MCF 10A (cell line): ENCODE measurements at places on chromosomes 4 and X. TPM values are rescaled to one million over a fixed set of nuclear protein-coding genes. Genes with fewer than 3 reads are reported as not detected.
A peak's percentile ranks its signal among the peaks of the same experiment; 100 is the strongest.

- no peak for DNase-seq
- H3K36me3 ChIP-seq = peaks cover 21% of the 10 kb centered on the region
- H3K4me1 ChIP-seq = peaks cover 18% of the 10 kb centered on the region
Observed at GRCh38 chr4:76206222-76206942, 7.2 kb downstream of the SCARB2 start.

DNA sequence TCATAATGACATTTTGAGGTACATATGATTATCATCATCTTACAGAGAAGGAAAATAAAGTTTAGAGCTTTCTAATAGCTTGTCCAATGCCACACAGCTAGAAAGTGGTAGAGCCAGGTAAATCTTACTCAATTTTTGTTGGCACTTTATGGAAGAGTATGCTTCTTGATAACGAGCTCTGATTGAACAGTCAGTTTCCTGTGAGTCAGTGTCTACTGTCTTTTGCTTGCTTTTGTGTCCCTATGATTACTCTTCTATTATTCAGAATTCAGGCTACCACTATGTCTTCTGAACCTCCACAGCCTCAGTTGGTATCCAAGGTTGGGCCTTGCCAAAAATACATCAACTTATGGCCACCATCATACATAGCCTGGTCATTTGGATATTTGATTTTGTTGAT, 2.6 kb downstream of the FAAH2 start:
- no peak overlapping the region for H3K27ac ChIP-seq
- peak; percentile 3 for DNase-seq
- H3K36me3 ChIP-seq = no peaks in the 10 kb centered on the region
- peaks cover 16% of the 10 kb centered on the region for H3K4me1 ChIP-seq

DNA sequence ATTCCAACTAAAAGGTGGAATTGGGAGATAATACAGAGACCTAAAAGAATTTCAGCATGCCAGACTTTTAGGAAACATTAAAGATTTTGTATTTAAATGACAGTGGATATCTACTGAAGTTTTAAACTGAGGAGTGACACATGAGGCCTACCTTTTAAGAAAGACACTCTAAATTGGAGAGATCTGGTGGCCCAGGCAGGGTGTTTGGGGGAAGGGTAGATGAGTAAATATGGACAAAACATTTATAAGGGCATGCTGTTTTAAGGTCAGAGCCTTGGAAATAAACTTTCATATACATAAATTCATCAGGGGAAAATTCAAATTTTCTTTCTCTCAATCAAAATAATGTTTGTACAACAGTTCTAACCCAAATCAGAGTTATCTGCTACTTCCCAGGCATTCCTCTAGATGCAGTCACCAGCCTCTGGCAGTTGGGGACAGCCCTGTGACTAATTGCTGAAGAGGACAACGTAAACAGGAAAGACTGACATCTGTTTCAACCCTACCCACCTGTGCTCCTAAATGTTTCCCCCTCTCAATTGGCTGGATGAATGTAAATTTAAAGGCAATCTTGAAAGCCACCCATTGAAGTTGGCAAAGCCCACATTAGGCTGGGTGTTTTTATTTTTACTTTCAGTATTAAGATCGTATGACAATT, 1646.9 kb upstream of the ADGRL3 start:
- H3K36me3 ChIP-seq = no peaks in the 10 kb centered on the region
- H3K27ac ChIP-seq = peak overlapping the region; percentile 91
- no peaks in the 10 kb centered on the region for H3K27me3 ChIP-seq
- peak; percentile 47 for DNase-seq
- peaks cover 7% of the 10 kb centered on the region for H3K4me1 ChIP-seq
- peak overlapping the region; percentile 70 for H3K4me3 ChIP-seq

DNA sequence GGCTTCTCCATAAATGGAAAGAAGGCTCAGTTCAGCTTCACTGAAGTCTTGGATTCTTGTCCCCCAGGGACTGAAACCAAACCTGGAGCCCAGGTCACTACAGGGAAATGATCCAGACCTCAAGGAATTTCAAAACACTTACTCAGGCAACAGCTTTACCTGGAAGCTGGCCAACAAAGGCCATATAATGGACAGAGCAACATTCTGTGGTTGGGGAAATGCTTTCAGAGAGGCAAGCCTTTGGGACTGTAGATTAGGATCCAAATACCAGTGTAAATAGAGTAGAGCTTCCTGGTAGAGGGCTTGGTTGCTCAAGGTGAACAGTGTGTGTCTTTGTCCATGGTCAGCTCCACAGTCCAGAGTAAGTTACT, 57.0 kb upstream of the PROM1 start:
- H3K27me3 ChIP-seq = no peaks in the 10 kb centered on the region
- no peak overlapping the region for H3K4me3 ChIP-seq
- H3K4me1 ChIP-seq = peaks cover 24% of the 10 kb centered on the region
- peak; percentile 97 for DNase-seq
- no peaks in the 10 kb centered on the region for H3K36me3 ChIP-seq
- peak overlapping the region; percentile 73 for H3K27ac ChIP-seq

DNA sequence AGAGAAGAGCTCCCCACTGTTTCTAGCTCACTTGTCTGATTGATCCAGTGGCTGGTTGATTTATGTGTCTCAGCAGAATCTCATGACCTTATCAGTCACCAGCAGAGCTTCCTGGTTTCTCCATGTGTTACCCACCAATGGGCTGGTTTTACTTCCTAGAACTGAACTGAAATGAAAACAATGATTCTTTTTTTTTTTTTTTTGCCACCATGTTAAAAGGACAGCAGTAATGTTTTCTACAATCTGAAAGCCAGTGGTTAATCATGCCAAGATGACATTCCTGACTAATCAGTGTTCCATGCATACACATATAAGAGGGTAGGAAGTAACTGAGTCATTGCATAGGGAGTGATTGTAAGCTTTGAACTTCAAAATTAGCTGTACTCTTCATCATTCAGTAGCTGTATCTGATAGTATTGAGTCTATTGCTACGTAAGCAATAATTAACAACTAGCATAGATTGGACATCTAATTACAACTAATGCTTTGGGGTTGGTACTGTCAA, 67.7 kb downstream of the SLC4A4 start:
- no peak overlapping the region for H3K4me3 ChIP-seq
- H3K36me3 ChIP-seq = no peaks in the 10 kb centered on the region
- H3K27me3 ChIP-seq = no peaks in the 10 kb centered on the region
- no peaks in the 10 kb centered on the region for H3K4me1 ChIP-seq

GRCh38 chrX:122890729-122891128, 293.3 kb upstream of the GRIA3 start:
- no peak overlapping the region for H3K4me3 ChIP-seq
- H3K27me3 ChIP-seq = no peaks in the 10 kb centered on the region
- H3K36me3 ChIP-seq = no peaks in the 10 kb centered on the region
- no peak for DNase-seq
- H3K4me1 ChIP-seq = no peaks in the 10 kb centered on the region

- H3K4me3 ChIP-seq = no peak overlapping the region
- H3K27ac ChIP-seq = no peak overlapping the region
- peaks cover 7% of the 10 kb centered on the region for H3K4me1 ChIP-seq
Observed at GRCh38 chr4:91963486-91963885, 340.3 kb upstream of the GRID2 start.

GRCh38 chr4:55356991-55357461, 11.0 kb downstream of the SRD5A3 start:
- peaks cover 9% of the 10 kb centered on the region for H3K36me3 ChIP-seq
- H3K27ac ChIP-seq = peak overlapping the region; percentile 24
- peaks cover 44% of the 10 kb centered on the region for H3K4me1 ChIP-seq
- DNase-seq = peak; percentile 64

GRCh38 chr4:113336556-113336955, 287.1 kb downstream of the ANK2 start:
- DNase-seq = no peak
- peaks cover 4% of the 10 kb centered on the region for H3K4me1 ChIP-seq
- H3K36me3 ChIP-seq = no peaks in the 10 kb centered on the region
- H3K4me3 ChIP-seq = no peak overlapping the region

- H3K27ac ChIP-seq = peak overlapping the region; percentile 97
- peak overlapping the region; percentile 93 for H3K4me3 ChIP-seq
- no peaks in the 10 kb centered on the region for H3K27me3 ChIP-seq
- H3K4me1 ChIP-seq = peaks cover 33% of the 10 kb centered on the region
- DNase-seq = no peak
Observed at GRCh38 chr4:168833881-168834280, 176.2 kb downstream of the CBR4 start.

- peaks cover 32% of the 10 kb centered on the region for H3K27me3 ChIP-seq
- H3K27ac ChIP-seq = no peak within 1 kb of the TSS
- H3K36me3 ChIP-seq = no peaks in the 10 kb centered on the region
- DNase-seq = no peak
- H3K4me3 ChIP-seq = peak within 1 kb of the TSS; percentile 62
Observed at GRCh38 chrX:50813843-50814661, at the start of gene SHROOM4. SHROOM4 (minus strand) TSS chrX:50814194; CDS start chrX:50814018, 176 bp downstream.

GRCh38 chrX:53256446-53257041, 24.8 kb downstream of the IQSEC2 start:
- peaks cover 7% of the 10 kb centered on the region for H3K4me1 ChIP-seq
- peaks cover 11% of the 10 kb centered on the region for H3K36me3 ChIP-seq
- H3K27ac ChIP-seq = no peak overlapping the region
- no peak overlapping the region for H3K4me3 ChIP-seq
- peaks cover 52% of the 10 kb centered on the region for H3K27me3 ChIP-seq

DNA sequence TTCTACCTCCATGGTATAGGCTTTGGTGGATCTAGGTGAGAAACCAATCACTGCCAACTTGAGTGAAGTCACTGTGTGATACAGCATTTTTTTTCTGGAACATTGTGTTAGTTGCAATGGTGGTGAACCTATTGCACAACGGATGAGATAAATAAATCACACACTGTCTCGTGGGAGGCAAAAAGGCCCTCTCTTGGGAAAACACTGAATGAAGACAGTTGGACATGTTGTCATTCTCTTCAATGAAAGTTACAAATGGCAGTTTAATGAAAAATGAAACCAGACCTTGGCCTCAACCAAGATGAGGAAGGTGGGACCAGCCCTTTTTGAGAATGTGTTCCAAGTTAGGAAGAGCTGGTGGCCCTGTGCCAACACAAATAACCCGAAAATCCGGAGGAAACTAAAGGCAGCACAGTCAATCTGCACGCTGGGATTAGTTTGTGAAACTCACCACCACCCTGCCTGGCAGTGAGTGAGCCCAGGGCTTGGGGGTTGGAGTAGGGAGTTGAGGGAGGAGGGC, 5.4 kb upstream of the ADGRG2 start:
- H3K27me3 ChIP-seq = no peaks in the 10 kb centered on the region
- peak overlapping the region; percentile 16 for H3K4me3 ChIP-seq
- H3K36me3 ChIP-seq = no peaks in the 10 kb centered on the region
- peaks cover 19% of the 10 kb centered on the region for H3K4me1 ChIP-seq
- peak overlapping the region; percentile 80 for H3K27ac ChIP-seq

DNA sequence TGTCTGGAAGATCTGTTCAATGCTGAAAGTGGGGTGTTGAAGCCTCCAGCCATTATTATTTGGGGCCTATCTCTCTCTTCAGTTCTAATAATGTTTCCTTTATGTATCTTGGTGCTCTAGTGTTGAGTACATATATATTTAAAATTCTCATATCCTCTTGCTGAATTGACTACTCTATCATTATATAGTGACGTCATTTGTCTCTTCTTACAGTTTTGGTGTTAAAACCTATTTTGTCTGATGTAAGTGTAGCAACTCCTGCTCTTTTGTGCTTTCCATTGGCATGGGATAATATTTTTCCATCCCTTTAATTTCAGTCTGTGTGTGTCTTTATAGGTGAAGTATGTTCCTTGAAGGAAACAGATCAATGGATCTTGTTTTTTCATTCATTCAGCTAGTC, 446.0 kb downstream of the FAM47A start:
- DNase-seq = no peak
- no peaks in the 10 kb centered on the region for H3K4me1 ChIP-seq
- no peak overlapping the region for H3K27ac ChIP-seq
- no peaks in the 10 kb centered on the region for H3K36me3 ChIP-seq

DNA sequence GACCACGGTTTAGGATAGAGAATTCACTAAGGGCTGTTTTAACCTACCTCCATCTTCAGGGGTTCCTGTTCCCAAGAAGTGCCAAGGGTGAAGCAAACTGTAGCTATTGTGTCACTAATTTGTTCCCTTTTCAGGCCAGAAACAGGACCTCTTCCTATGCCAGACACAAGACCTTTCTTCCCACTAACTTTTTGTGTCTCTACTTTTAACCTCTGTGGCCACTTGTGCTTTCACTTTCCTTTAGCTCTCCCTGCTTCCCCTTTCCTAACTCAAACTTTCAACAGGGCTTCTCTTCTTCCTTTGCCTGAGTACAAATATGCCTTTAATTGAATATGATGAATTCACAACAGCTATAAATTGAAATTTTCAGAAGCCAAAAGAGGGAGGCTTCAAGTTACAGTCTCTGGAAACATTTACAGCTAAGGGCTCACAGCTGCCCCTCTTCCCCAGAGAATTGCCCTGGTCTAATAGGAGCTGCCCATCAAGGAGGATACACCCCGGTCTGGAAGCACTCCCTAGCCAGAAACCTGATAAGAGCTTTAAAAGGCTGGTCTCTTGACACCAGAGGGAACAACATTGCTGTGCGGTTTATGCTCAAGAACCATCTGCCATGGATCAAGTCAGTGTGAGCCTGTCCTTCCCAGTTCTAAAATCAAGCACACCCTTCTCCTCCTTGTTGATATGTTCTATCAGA, 61.7 kb upstream of the PLS3 start:
- no peak for DNase-seq
- no peaks in the 10 kb centered on the region for H3K4me1 ChIP-seq
- no peak overlapping the region for H3K4me3 ChIP-seq
- no peaks in the 10 kb centered on the region for H3K36me3 ChIP-seq

DNA sequence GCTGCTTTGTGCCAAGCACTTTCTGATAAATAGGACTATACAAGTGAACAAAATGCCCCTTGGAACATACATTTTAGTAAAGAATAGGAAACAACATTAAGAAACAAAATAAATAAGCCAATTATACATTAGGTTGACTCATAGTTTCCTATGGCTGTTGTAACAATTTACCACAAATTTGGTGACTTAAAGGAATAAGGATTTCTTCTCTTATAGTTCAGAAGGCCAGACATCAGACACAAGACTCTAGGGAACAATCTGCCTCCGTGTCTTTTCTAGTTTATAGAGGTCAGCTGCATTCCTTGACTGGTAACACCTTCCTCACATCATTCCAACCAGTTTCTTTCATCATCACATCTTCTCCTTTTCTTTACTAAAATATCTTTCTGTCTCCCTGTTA, 235.9 kb upstream of the PCDH18 start:
- H3K4me1 ChIP-seq = no peaks in the 10 kb centered on the region
- peak; percentile 8 for DNase-seq
- no peaks in the 10 kb centered on the region for H3K36me3 ChIP-seq

GRCh38 chr4:141309874-141310273, 89.2 kb downstream of the ZNF330 start:
- no peaks in the 10 kb centered on the region for H3K4me1 ChIP-seq
- no peak overlapping the region for H3K4me3 ChIP-seq
- H3K36me3 ChIP-seq = no peaks in the 10 kb centered on the region
- H3K27me3 ChIP-seq = no peaks in the 10 kb centered on the region
- DNase-seq = no peak
- H3K27ac ChIP-seq = no peak overlapping the region

GC gene
- not detected in 2 replicates for total RNA-seq

ANKRD50 gene
- total RNA-seq = 44.1 and 47.6 TPM in 2 replicates

EPHA5 gene
- total RNA-seq = 0.12 and 0.28 TPM in 2 replicates

RNF212 gene
- total RNA-seq = not detected in 2 replicates

ACTRT1 gene
- not detected in 2 replicates for total RNA-seq

HOPX gene
- total RNA-seq = not detected in 2 replicates

TMEM156 gene
- total RNA-seq = 5.3 and 7.0 TPM in 2 replicates

CLIC2 gene
- 6.0 and 9.2 TPM in 2 replicates for total RNA-seq

CPZ gene
- not detected in 2 replicates for total RNA-seq

MSMO1 gene
- total RNA-seq = 80.4 and 94.9 TPM in 2 replicates
